ENCODE measurements at places on chromosomes 12 and 14.

DNA sequence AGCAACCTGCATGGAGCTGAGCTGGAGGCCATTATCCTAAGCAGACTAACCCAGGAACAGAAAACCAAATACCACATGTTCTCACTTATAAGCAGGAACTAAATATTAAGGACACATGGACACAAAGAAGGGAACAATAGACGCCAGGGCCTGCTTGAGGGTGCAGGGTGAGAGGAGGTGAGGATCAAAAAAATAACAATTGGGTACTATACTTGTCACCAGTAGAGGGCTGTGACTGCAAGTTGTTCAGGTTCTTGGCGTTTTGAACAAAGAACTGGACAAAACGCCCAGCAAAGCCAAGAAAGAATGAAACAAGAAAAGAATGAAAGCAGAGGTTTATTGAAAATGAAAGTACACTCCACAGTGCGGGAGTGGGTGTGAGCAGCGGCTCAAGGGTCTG lies 208.5 kb upstream of the NEDD1 start:
- H3K27me3 ChIP-seq: peaks cover 3% of the 10 kb centered on the region
- no peaks in the 10 kb centered on the region for H3K36me3 ChIP-seq
- DNase-seq: no peak
- H3K4me3 ChIP-seq: no peak overlapping the region
- no peak overlapping the region for H3K27ac ChIP-seq

DNA sequence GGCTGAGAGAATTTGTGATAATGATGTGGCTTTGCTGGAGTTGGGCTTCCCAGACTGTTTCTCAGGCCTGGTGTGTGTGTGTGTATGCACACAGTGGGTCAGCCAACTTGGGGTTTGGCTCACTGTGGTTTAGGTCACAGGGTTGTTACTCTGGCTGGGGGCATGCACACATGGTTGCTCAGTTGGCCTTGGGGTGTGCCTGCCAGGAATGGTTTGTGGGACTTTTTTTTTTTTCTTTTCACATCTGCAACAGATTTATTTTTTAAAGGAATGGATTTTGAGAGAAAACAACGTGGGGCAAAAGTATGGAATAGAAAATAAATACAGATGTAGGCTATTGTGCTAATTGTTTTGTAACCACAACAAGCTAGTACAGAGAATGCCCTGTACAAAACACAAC lies 25.0 kb upstream of the GTF2A1 start:
- no peaks in the 10 kb centered on the region for H3K4me1 ChIP-seq
- peaks cover 20% of the 10 kb centered on the region for H3K36me3 ChIP-seq
- no peak for DNase-seq
- peaks cover 7% of the 10 kb centered on the region for H3K27me3 ChIP-seq

- no peak overlapping the region for H3K4me3 ChIP-seq
- no peaks in the 10 kb centered on the region for H3K36me3 ChIP-seq
- H3K4me1 ChIP-seq: peaks cover 14% of the 10 kb centered on the region
- DNase-seq: peak; percentile 44
- no peaks in the 10 kb centered on the region for H3K27me3 ChIP-seq
Observed at GRCh38 chr14:69842686-69843420, 36.4 kb upstream of the SMOC1 start.

GRCh38 chr14:71780075-71780474 lies 152.2 kb upstream of the RGS6 start:
- H3K27ac ChIP-seq: no peak overlapping the region
- H3K4me3 ChIP-seq: no peak overlapping the region
- H3K36me3 ChIP-seq: peaks cover 5% of the 10 kb centered on the region
- peaks cover 4% of the 10 kb centered on the region for H3K4me1 ChIP-seq
- H3K27me3 ChIP-seq: peaks cover 5% of the 10 kb centered on the region

DNA sequence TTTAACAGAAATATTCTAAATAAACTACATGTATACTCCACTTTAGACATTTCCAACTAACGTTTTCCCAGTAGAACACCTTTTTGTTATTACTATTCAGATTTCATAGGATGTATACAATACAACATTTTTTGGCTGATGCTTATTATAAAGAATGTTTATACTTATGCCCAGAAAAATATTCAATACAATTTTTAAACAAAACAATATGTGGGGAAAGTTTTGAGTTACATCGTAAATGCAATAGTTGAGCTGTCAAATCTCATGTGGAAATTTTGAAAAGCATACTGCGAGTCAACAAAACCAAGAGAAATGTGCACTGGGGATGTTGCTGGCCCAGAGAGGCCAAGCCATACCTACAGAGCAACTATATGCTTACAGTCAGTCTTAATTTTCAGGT lies 18.2 kb upstream of the MON2 start:
- no peaks in the 10 kb centered on the region for H3K36me3 ChIP-seq
- no peak for DNase-seq
- no peaks in the 10 kb centered on the region for H3K4me1 ChIP-seq
- H3K27ac ChIP-seq: no peak overlapping the region
- H3K27me3 ChIP-seq: peaks cover 11% of the 10 kb centered on the region

GRCh38 chr12:119460876-119461275 lies 126.3 kb downstream of the CCDC60 start:
- H3K27me3 ChIP-seq: peaks cover 3% of the 10 kb centered on the region
- H3K4me3 ChIP-seq: no peak overlapping the region
- DNase-seq: no peak
- no peak overlapping the region for H3K27ac ChIP-seq
- no peaks in the 10 kb centered on the region for H3K4me1 ChIP-seq
- no peaks in the 10 kb centered on the region for H3K36me3 ChIP-seq

- H3K36me3 ChIP-seq: peaks cover 18% of the 10 kb centered on the region
- no peak overlapping the region for H3K27ac ChIP-seq
Observed at GRCh38 chr12:42884116-42884515, 294.6 kb upstream of the PRICKLE1 start.

- no peaks in the 10 kb centered on the region for H3K36me3 ChIP-seq
- H3K4me1 ChIP-seq: no peaks in the 10 kb centered on the region
- H3K27ac ChIP-seq: no peak overlapping the region
- no peak for DNase-seq
Observed at GRCh38 chr14:77131206-77131605, 10.4 kb downstream of the ZDHHC22 start.

- H3K4me3 ChIP-seq: no peak overlapping the region
- no peak for DNase-seq
- H3K27ac ChIP-seq: peak overlapping the region; percentile 47
Observed at GRCh38 chr12:53313996-53314395, 7.4 kb downstream of the AAAS start.

DNA sequence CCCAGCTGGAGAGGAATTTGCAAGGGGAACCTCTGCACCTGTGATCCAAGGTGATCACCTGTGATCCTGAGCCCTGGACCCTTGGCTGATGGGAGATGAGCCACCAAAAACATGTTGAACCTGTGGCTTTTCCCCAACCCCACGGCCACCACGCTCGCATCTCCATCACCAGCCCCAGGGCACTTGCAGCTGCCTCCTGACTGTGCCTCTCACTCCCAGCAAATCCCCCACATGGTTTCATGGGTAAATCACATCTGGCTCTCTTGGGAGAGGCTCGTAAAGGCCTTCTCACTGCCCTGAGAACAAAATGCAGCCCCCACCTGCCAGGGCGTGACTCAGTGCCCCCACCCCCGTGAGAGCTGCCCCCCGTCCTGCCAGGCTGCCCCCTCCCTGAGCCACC lies 76.0 kb downstream of the RFLNA start:
- H3K4me1 ChIP-seq: no peaks in the 10 kb centered on the region
- DNase-seq: no peak
- H3K4me3 ChIP-seq: no peak overlapping the region
- H3K27me3 ChIP-seq: no peaks in the 10 kb centered on the region
- H3K36me3 ChIP-seq: peaks cover 5% of the 10 kb centered on the region

DNA sequence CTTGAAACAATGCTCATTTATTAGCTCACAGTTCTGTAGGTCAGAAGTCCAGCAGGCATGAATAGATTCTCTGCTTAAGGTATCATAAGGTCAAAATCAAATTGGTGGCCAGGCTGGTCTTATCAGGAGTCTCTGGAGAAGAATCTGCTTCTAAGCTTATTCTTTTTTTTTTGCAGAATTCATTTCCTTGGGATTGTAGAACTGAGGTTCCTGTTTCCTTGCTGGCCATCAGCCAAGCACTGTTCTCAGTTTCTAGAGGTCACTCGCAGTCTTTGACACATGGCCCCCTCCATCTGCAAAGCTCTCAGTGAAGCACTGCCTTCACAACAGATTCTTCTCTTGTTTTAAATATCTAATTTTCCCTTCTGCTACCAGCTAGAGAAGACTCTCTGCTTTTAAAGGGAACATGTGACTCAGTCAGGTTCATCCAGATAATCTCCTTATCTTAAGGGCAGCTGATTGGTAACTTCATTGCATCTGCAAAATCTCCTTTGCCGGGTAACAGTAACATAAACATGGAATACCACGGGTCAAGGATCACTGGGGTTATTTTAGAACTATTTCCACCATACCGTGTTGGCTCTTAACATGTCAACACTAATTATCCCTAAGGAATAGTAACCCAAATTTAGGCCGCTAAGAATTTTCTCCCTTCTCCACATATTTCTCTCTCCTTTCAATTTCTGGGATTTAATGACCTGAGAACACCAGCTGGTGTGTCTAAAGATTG lies 25.3 kb downstream of the RHOJ start:
- peaks cover 7% of the 10 kb centered on the region for H3K4me1 ChIP-seq
- DNase-seq: no peak
- no peak overlapping the region for H3K27ac ChIP-seq
- peaks cover 5% of the 10 kb centered on the region for H3K36me3 ChIP-seq
- H3K27me3 ChIP-seq: no peaks in the 10 kb centered on the region

GRCh38 chr12:2234646-2235350 lies 182.0 kb downstream of the CACNA1C start:
- H3K36me3 ChIP-seq: no peaks in the 10 kb centered on the region
- no peak overlapping the region for H3K27ac ChIP-seq
- peaks cover 9% of the 10 kb centered on the region for H3K4me1 ChIP-seq
- no peak for DNase-seq

Data from nephron progenitor cell (in vitro differentiated cells).